ENCODE measurements at places on chromosomes 1 and 21. TPM values are rescaled to one million over a fixed set of nuclear protein-coding genes. Genes with fewer than 3 reads are reported as not detected.

- DNase-seq: no peak
Observed at GRCh38 chr1:231882333-231882732, 255.7 kb downstream of the DISC1 start.

DNA sequence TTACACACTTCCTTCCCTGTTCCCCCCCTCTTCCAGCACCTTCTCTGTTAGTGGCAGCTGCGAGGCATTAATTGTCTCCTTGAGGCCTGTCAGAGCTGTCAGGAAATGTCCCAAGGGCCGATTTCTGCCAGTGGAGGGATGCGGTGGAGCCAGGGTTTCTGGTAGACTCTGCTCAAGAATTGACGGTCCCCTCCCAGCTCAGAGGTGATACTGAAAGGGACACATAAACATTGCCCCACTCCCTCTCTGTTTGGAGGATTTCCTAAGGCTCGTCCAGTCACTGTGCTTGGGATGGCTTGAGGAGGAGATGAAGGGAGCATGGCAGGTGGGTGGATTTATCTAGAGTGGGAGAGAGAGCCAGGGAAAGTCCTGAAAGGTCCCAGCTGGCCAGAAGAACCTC is 61.4 kb upstream of the CD34 start:
- DNase-seq: no peak

- DNase-seq: no peak
Observed at GRCh38 chr1:145995964-145996432, 381 bp downstream of the TXNIP start.

- DNase-seq: no peak
Observed at GRCh38 chr1:55547405-55547804, 332.2 kb upstream of the USP24 start.

- DNase-seq: no peak
Observed at GRCh38 chr1:55213151-55213884, 1.8 kb downstream of the USP24 start.

Gene CLCA1
- total RNA-seq: not detected

Gene LCE2B
- total RNA-seq: not detected

DNA sequence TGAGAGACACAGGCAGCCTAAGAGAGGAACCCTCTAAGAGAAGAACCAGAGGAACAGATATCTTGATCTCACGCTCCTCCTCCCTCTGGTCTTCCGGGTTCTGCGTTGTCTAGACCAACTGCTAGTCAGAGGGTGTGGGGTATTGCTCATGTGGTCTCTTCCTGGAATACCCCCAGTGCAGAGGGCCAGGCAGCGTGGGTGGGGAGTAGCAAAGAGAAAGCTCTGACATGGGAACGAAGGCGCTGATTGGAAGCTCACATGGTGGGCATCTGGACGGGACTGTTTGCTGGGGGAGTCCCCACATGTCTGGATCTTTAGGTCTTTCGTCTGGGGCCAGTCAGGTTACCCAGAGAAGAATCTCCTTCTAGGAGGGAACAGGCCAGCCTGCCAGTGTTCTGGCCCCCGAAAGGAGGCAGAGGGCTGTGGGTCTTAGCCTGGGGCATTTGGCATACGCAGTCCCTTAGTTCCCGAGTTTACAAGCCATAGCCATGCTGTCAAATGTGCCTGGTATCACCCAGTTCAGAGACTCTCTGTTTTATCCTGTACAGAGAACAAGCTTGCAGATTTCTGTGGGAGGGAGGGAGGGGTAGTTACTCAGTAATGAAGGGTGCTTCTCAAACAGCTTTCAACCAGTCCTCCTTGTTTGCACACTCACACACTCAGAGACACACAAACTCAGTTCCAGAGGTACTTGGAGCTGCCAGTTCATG is 18.3 kb upstream of the IL6R start:
- DNase-seq: no peak

Gene AUNIP
- total RNA-seq: 10.6 TPM

DNA sequence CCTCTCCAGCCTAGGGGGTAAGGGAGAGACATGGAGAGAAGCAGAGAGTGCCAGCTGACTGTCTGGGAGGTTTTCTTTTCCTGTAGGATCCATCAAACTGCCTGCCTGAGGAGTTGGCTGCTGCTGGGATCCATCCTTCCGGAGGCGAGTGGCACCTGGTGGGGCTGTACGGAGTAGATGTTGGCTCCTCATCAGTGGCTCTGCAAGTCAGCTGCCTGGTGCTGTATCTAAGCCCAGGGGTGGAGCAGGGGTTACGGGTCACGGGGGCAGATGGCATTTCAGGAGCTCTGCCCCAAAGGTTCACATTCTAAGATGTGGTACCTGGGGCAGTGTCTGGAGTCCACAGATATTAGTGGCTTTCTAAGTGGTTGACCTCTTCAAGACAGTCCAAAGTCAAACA is 128.0 kb downstream of the ACTL8 start:
- DNase-seq: no peak

Gene CERS2
- total RNA-seq: 226 TPM

GRCh38 chr1:152125834-152126443 is 10.7 kb upstream of the TCHH start:
- DNase-seq: no peak

Gene CELA3B
- total RNA-seq: not detected

Gene NCF2
- 8.6 TPM for total RNA-seq

DNA sequence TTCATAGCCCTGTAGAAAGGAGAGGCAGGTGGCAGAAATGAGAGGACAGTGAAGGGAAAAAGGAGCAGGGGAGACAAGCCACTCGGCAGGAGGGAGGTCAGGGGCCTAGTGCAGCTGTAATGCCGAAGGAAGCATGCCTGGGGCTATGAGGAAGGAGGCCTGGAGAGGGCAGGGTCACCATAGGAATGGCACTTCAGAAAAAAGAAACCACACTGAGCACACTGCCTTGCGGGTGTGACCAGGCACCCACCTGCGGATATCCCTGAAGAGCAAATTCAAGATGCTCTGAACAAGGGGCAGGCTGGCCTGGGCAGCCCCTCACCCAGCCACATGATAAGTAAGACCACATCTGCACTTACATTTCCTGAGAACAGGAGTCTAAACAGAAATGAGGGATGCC is 104.7 kb downstream of the JAK1 start:
- DNase-seq: peak; percentile 34

Gene ZP4
- not detected for total RNA-seq

DNA sequence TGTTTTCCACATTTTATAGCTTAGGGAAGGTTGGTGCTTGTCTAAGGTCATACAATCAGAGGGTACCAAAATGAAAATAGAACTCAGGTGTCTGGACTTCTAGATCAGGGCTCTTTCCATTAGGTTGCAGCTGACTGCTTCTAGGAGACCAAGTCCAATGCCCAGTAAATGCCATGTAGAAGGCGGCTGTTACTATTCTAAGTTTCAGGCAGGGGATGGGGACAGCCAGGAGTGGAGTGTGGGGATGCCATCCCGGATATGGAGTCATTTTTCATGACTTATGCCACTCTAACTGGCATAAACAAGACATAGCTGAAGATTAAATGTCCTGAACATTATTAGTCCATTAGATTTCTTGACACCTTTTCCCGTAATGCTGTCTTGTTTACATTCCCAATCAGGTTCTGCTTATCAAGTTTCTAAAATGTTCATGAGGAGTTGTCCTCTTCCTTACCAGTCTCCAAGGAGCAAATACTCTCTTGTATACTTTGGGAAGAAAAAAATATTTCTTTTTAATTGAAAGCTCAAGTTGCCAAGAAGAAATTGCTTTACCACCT is 31.5 kb downstream of the XCL1 start:
- DNase-seq: no peak

DNA sequence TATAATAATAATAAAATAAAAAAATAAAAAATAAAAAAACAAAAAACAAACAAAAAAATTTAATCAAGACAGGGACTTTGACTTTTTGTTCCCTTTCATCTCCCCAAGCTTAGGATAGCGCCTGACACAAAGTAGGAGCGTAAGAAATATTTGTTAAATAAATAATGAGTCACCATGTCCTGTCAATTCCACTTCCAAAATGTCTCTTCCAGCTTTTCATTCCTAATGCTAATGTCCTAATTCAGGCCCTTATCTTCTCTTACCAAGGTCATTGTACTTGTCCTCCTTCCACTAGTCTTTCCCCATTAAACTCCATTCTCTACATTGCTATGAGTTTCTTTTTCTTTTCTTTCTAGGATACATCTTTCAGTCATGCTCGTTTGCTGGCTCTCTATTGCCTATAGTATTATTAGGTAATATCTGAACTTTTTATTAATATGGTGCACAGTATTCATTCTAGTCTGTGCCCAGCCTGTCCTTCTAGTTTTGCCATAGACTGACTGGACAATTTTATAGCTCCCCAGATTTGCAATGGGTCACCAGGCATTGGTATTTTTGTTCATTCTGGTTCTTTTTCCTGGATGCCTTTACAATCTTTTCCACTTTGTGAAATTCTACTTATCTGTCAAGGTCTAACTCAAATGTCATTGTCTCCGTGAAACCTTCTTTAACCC is 11.4 kb downstream of the NEXN start:
- DNase-seq: no peak

Gene IGSF3
- 15.3 TPM for total RNA-seq

DNA sequence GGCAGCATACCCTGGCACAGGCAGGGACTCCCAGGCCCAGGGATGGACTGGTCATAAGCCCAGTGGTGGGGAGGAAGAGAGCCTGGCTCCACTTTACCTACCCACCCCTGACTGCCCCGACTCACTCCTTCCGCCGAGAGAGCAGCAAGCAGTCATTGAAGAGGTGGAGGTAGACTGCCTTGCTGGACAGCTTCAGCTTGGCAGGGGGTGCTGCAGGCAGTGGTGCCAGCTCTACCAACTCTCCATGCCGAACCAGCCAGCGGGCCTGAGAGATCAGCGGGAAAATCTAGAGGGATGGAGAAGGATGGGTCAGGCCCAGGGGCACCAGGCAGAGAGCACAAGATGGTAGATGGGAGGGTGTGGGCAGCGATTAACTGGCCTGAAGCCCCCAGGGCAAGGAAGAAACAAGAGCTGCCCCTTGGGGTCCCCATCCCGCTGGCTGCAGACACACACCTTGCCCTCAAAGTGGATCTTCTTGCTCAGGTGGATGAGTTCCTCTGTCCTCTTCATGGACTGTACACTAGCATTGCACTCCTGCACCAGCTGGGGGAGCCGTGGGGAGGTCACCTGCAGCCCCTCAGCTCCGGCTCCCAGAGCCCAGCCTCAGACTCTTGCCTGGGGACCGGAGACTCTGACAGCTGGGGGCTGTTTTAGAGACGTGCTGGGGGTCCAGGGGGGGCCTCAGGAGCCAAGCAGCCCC is 7.7 kb downstream of the ARHGEF19 start:
- DNase-seq: peak; percentile 33

DNA sequence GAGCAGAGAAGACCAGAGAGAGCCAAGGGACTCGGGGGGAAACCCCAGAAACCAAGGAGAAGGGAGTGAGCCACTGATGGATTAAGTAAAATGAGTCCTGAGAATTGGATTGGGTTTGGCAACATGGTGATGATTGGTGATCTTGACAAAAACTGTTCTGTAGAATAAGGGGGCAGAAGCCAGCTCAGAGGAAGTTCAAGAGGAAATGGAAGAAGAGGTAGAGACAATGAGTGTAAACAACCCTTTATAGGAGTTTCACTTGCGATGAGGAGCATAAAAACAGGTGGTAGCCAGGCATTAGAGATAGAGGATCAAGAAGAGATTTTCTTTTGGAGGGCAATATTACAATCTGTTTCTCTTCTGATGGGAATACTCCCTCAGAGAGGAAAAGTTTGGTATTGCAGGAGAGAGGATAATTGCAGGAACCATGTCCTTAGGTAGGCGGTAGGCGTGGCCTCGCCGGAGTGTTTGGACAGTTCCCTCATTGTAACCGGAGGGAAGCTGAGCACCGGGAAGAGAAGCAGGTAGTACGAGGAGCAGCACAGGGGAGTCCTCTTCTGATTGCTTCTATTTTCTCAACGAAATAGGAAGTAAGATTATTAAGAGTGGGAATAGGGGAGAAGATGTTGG is 68.4 kb upstream of the TENT5C start:
- peak; percentile 43 for DNase-seq

GRCh38 chr1:195851016-195851601 is 757.1 kb downstream of the KCNT2 start:
- DNase-seq: no peak

DNA sequence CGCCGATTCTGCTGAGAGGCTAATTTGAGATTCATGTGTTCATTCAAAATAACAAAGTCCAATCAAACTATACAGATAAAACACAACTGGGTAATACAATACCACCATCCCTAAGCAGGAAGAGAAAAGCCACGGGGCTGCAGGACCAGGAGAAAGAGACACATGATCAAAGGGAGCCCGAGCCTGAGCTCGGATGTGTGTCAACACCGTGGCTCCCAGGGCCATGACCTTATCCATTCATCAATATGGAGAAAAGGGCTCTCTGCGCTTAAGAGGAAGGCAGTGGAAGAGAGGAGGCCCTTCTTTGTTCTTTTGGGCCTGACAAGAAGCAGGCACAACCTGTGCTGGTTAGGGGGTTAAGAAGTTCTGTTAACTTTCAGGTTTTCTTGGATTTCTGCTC is 56.7 kb downstream of the HUNK start:
- no peak for DNase-seq

- no peak for DNase-seq
Observed at GRCh38 chr1:53383136-53383870, 55.4 kb upstream of the LRP8 start.

- DNase-seq: no peak
Observed at GRCh38 chr1:232597721-232598120, 32.2 kb downstream of the SIPA1L2 start.

Gene OR2T34
- not detected for total RNA-seq

Gene KCNAB2
- 3.6 TPM for total RNA-seq

- no peak for DNase-seq
Observed at GRCh38 chr1:64077281-64077940, 126.0 kb upstream of the UBE2U start.

- DNase-seq: no peak
Observed at GRCh38 chr1:46488343-46489168, 1.1 kb upstream of the DMBX1 start.

- no peak for DNase-seq
Observed at GRCh38 chr1:41618871-41619270, 134.4 kb upstream of the EDN2 start.

- peak; percentile 6 for DNase-seq
Observed at GRCh38 chr1:8794605-8795004, 22.8 kb downstream of the RERE start.

Gene SIPA1L2
- 1.5 TPM for total RNA-seq

DNA sequence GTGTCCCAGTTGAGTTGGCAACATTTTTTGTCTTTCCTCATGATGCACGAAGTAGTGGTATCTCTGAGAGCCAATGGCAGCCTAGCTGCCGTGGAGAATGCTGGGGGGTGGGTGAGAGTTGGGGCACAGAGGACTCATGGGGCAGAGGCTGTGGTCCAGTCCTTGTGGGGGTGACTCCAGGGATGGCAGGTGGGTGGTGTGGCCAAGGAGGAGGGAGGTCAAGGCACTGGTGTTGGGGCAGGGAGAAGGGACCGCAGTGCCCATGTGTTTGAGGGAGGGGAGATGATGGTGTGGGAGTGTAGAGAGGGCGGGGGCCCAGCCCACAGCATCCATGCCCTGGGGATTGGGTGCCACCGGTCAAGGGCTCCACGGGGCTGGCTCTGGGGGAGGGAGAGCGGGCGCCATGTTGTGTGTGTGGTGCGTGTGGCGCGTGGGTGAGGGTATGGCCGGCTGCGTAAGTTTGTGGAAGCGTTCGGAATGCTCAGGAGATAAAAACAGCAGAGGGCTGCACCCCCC is 63.5 kb downstream of the PRKCZ start:
- DNase-seq: no peak

- no peak for DNase-seq
Observed at GRCh38 chr1:176033474-176033873, 173.6 kb downstream of the COP1 start.

- DNase-seq: no peak
Observed at GRCh38 chr1:172147541-172147940, 272.9 kb upstream of the C1orf105 start.

GRCh38 chr1:227572752-227573151 is 9.4 kb downstream of the ZNF678 start:
- DNase-seq: no peak

Gene TTC34
- total RNA-seq: 1.3 TPM

- no peak for DNase-seq
Observed at GRCh38 chr1:172236958-172237357, 183.5 kb upstream of the C1orf105 start.

Measured in Calu3 (cell line).